HT-29 (cell line): ENCODE measurements at places on chromosomes 12 and 14.

DNA sequence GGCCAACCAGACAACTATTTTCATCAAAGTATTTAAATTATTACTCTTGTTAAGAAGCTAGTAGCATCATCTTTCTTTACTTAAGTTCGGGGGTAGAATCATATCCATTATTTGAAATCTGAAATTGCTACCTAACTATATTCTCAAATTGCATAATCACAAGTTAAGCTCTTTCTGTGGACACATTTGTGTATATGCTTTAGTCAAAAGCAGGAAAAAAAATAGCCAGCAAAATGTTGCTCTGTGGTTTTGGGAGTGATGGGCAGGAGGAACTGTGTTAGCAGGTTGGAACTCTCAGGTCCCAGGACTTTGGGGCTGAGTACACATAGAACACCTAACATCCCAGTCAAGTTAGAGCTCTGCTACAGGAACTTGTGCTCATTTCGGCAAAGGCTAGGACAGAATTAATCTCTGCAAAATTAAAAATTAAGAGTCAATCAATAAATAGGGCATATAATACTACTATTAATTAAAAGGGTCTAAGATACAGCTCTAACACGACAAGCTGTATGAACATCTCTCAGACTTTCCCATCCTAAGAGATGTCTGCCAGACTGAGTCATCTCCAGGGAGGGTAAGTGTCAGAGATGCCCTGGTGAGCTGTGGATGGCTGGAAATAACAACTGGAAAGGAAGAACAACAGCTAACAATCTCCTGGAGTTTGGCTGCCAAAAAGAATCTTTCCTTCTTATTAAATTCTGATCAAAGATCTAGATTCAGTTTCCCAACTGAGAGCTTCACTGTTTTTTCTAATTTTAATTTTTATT, 203.5 kb upstream of the GZMB start:
- no peak for DNase-seq

DNA sequence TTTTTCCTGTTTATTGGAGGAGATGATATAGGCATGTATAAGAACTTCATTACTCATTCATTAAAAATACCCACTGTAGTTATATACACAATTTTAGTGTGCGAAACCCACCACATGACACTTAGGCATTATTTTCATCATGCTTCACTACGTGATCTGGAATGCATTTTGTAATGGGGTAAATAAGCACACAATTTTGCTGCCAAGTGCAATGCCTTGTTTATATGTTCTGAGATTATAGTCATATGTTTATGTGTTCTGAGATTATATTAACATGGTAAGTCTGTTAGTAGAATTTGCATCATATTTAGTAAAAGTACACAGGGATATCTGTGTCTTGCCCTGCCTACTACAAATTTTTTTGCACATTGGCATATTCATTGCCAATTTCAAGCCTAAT, 1123.0 kb downstream of the LRFN5 start:
- no peak for DNase-seq

DNA sequence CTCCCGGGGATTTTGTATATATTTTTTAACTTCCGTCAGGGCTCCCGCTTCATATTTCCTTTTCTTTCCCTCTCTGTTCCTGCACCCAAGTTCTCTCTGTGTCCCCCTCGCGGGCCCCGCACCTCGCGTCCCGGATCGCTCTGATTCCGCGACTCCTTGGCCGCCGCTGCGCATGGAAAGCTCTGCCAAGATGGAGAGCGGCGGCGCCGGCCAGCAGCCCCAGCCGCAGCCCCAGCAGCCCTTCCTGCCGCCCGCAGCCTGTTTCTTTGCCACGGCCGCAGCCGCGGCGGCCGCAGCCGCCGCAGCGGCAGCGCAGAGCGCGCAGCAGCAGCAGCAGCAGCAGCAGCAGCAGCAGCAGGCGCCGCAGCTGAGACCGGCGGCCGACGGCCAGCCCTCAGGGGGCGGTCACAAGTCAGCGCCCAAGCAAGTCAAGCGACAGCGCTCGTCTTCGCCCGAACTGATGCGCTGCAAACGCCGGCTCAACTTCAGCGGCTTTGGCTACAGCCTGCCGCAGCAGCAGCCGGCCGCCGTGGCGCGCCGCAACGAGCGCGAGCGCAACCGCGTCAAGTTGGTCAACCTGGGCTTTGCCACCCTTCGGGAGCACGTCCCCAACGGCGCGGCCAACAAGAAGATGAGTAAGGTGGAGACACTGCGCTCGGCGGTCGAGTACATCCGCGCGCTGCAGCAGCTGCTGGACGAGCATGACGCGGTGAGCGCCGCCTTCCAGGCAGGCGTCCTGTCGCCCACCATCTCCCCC, 777 bp downstream of the ASCL1 start:
- no peak for DNase-seq

- DNase-seq, result no peak
Measured at GRCh38 chr14:66434464-66434863, 51.7 kb upstream of the CCDC196 start.

- DNase-seq, result no peak
Measured at GRCh38 chr12:76143343-76144244, 59.1 kb upstream of the NAP1L1 start.
